ENCODE measurements at places on chromosomes 5 and 9.
A peak's percentile ranks its signal among the peaks of the same experiment; 100 is the strongest.

- DNase-seq = no peak
Measured at GRCh38 chr5:113378081-113378480, 56.7 kb downstream of the TSSK1B start.

DNA sequence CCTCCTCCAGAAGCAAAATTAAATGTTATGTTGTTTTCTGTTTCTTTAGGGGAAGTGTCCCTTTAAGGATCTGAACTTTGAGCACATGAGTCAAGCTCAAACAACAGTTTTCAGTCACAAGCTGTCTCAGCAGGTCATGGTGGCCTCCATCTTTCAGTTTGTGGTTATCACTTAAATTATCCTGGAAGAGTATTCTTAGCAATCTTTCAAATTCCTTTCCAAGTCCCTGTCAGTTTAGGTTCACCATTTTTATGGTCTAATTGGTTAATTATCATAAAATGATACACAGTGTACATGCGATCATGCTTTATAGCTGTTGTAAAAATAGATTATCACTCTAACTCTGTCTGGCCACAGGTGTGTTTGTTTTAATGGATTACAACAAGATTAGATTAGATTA lies 43.1 kb upstream of the SELENOP start:
- no peak for DNase-seq

DNA sequence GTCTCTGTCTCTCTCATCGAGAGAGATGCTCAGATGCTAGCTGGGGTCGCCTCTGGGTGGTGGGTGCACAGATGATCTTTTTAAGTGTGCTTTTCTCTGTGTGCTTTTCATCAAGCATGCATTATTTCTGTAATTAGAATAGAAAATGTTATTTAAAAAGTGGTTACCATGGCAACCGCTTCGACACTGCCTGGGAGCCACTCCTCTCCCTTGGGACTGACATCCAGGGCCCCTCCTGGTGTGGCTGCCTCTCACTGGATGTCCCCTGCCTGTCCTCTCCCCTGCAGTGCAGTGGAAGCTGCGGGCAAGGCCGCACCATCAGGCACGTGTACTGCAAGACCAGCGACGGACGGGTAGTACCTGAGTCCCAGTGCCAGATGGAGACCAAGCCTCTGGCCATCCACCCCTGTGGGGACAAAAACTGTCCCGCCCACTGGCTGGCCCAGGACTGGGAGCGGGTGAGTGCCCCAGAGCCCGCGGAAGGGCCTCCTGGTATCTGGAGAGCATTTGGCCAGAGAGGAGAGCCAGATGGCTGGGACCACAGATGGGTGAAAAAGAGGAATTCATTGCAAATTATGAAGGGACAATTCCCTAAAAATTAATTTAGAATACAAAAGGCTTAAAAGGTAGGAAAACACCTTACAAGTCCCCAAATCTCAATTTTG lies 34.7 kb downstream of the ADAMTSL2 start:
- DNase-seq = no peak

- no peak for DNase-seq
Measured at GRCh38 chr9:2157277-2158110, 142.3 kb downstream of the SMARCA2 start.

- no peak for DNase-seq
Measured at GRCh38 chr5:84058561-84058960, 326.1 kb downstream of the EDIL3 start.

GRCh38 chr5:64000096-64000495 lies 37.9 kb upstream of the HTR1A start:
- no peak for DNase-seq

- no peak for DNase-seq
Measured at GRCh38 chr5:9054322-9054721, 491.6 kb downstream of the SEMA5A start.

DNA sequence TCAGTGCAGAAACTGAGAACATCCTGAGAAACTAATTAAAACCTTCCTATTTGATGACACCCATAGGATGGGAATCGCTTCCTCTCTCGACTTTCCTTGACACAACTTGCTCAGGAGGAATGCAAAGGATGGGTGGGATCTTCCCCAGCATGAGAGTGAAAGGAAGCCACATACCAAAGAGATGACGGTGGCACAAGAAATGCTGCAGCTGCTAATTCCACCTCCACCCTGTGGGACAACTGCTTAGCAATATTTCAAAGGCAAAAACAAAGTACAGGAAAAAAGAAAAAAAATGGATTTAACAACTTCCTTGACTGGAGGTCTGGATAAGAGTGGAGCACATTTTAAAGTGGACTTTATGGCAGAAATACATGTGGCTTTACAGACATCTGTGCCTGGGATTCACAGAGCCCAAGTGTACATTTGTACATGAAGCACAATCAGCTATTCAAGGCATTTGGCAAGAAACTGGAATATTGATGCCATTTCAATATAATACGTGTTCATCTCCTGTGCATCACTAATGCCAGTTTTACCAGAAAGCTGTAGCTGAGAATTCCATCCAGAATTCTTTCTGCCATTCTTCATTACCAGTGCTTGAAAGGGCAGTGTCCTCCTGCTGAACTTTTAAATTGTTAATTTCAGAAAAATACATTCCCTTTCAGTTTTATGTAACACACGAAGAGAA lies 359.2 kb upstream of the ACTBL2 start:
- no peak for DNase-seq

- DNase-seq = no peak
Measured at GRCh38 chr5:123438244-123438643, 15.0 kb upstream of the CEP120 start.

DNA sequence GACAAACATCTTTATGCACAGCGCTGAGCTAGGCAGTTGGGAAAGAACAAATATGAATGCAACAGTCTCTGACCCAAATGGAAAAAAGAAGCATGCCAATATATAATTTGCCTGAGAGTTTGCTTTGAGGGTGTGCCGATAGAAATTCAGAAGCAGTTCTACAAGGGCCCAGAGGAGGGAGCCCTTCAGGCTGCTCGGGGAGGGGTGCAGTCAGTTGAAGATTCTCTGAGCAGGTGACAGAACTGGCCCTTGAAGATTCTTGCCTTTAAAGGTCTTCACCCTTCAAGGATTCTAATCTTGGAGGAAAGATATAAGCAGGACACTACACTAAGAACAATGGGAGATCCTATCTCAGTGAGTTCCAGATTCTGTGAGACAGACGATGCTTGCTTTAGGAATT lies 3.7 kb upstream of the PAPPA start:
- no peak for DNase-seq

DNA sequence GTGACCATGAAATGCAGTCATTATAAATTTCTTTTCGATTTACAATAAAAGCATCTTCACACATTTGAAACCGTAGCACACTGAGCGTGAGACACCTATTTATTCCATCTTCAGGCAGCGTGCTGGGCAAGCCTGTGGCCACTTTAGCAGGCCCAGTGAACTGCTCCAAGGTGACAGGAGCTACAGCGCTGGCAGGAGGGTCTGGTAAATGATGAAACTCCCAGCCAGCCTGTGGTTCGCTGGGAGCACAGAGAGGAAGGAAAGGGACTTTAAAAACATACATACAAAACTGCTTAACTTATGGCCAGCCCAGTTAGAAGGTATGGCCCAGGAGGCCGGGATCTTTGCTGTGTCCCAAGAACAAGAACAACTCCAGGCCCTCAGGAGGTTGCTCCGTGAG lies 5.1 kb downstream of the RAPGEF1 start:
- no peak for DNase-seq

GRCh38 chr9:5493679-5494511 lies 16.4 kb upstream of the PDCD1LG2 start:
- no peak for DNase-seq

DNA sequence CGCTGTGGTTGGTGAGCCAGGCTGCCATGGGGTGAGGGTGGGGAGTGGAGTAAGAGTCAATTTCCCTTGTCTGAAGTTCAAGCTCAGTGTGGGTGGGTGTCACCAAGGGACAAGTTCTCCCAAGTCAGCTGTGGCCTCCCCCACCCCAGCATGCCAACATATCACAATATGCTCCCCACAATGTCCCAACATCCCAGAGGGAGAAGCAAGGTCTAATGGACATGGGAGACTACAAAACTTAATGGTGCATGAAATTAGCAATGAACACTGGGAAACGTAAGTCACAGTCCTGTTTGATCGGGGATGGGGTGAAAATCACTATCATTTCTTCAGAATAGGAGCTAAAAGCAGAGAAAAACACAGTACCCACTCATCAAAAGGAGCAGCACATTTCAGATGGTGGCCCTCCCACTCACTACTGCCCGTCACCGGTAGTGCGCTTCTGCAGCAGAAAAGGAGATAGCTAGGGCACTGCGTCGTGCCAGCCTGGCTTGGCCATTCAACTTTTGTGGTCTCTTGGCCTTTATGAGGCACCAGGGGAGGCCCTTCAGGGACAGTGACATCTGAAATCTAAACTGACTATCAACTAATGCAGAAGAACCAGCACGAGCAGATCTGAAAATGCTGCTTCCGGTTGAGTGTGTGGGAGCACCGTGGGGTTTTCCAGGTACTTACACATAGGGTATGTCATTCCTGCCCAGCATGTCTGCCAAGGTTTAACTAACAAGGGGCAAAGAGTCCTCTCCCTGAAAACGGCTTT lies 20.5 kb upstream of the NDFIP1 start:
- DNase-seq = peak; percentile 29

GRCh38 chr5:39197556-39197955 lies 21.8 kb downstream of the FYB1 start:
- no peak for DNase-seq

DNA sequence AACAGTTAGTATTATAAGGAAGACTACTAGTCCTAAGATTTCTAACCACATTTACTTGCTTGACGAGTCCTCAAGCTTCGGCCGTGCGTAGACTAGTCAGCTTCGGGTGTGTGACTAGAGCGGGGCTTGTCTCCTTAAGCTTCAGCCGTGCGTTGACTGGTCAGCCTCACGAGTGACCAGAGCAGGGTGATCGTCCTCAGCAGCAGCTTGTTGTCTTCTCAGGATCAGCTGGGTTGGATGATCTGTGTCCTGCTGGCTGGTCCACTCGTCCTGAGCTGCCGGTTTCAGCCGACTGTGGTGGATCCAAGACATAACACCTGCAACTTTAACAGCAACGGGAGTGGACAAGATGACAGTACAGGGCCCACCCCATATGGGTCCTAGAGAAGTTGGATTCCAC lies 16.7 kb downstream of the CEL start:
- no peak for DNase-seq

DNA sequence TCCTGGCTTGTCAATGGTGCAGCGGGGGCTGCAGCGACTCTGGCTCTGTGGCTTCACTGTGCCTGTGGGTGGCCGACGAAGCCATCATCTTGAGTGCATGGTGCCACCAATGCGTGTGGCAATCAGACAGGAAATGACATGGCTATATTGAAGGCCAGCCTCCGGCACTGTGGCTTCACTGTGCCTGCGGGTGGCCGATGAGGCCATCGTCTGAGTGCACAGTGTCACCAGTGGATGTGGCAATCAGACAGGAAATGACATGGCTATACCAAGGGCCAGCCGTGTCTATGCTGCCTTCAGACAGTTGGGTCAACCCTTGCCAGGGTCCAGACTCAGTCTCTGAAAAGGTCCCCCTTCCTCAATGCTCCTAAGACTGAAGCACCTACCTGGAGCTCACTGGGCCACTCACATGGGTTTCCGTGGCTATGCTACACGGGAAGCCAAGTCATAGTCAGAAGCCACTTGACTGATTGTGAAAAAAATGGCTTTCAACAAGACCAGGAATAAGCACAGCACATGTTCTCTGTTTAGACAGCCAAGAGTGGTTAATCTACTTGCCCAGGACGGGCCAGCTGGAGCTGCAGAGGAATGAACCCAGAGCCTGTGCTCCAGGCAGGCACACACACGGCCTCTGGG lies 67.5 kb upstream of the S1PR3 start:
- DNase-seq = no peak

DNA sequence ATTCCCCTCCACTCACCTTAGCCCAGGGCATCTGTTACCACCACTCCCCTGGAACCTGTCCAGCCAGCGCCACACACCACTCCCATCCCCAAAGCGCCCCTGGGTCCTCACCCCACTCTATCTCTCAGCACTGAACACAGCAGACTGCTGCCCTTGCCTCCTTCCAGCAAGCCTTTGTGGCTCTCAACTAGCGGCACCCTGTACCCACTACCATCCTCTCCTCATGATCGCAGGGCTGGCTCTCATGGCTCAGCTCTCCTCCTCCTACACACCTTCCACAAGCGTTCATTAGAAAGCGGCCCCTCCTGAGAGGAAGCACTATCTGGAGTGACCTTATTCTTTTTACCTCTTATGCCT lies 13.3 kb upstream of the BASP1 start:
- no peak for DNase-seq

DNA sequence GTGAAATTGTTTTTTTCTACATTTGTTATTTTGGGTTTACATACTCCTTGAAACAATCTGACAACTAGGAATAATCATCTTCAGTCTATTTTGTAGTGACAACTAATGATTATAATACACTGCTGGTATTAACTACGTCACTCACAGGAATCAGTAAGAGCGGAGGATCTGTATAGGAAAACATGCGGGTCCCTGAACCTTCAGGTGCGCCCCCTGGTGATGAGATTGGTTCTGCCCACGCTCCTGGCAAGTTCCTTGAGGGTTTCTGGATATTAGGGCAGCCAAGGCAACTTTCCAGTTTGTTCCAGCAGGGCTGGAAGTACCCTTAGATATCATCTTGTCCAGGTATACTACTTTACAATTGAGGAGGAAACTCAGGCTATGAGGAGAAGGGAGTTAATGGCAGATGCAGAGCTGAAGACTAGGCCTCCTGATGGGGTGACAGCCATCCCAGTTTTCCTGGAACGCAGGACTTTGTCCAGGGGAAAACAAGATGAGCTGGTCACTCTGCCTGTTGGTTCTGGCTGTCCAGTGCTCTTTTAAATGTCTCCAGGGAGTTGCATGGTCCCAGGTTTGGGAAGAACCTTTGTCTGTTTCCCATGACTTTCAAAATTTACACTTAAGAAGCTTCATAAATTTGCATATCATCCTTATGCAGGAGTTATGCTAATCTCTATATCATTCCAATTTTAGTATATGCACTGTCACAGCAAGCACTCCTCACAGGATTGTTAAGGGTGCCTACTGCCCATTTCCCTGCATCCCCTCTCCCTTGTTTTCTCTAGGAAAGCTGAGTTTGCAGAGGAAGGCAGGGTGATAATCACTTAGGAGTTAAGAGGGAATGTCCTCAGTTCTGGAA lies 14.9 kb upstream of the WNT8A start:
- peak; percentile 35 for DNase-seq

- no peak for DNase-seq
Measured at GRCh38 chr9:3367185-3367584, 158.6 kb downstream of the RFX3 start.

DNA sequence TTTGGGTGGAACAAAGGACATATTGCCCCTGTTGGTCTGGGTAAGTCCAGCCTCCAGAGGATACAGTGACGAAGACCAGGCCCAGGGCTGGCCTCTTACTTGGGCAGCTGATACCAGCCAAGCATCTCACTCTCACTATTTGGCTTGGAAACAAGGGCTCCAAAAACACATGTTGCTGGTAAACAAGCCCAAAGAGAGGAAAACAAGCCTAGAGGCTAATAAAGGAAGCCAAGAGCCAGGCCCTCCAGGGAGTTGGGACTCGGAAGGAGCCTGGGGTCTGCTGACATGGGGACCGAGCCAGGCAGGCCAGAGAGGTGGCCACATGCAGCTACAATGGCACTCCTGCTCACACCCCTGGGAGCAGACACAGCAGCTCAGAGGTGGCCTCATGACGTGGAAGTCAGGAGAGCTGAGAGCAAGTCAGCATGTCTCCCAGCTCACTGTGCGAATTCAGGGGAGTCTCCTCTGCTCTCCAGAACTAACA lies 5.7 kb downstream of the SPARC start:
- DNase-seq = no peak

- DNase-seq = no peak
Measured at GRCh38 chr5:18772475-18772874, 1138.2 kb downstream of the TAF11L14 start.

- no peak for DNase-seq
Measured at GRCh38 chr9:69975681-69976080, 68.0 kb upstream of the MAMDC2 start.

Data from stimulated activated CD4-positive, alpha-beta T cell treated with anti-CD3 and anti-CD28 coated beads, Interleukin-1b, Interleukin-23, amount 100 ng/mL, for 1 hour (primary cell).